ENCODE measurements at places on chromosomes 2 and 18. TPM values are rescaled to one million over a fixed set of nuclear protein-coding genes. Genes with fewer than 3 reads are reported as not detected.

The CCDC102B gene
- 1.6 TPM for total RNA-seq

The BOK gene
- 19.5 TPM for total RNA-seq

The TUBB6 gene
- 468 TPM for total RNA-seq

The RAB12 gene
- total RNA-seq: 61.3 TPM

The DLGAP1 gene
- 0.26 TPM for total RNA-seq

The CAPN10 gene
- 13.4 TPM for total RNA-seq

The CFLAR gene
- 100 TPM for total RNA-seq

The KIAA1328 gene
- 5.4 TPM for total RNA-seq

The RGPD3 gene
- total RNA-seq: 0.26 TPM

The CAPN14 gene
- 35.1 TPM for total RNA-seq

The FAM237A gene
- total RNA-seq: not detected

The CD8B2 gene
- not detected for total RNA-seq

The VAMP8 gene
- total RNA-seq: 41.3 TPM

The EFHD1 gene
- total RNA-seq: not detected

The AKAIN1 gene
- total RNA-seq: not detected

The IL36RN gene
- 1.9 TPM for total RNA-seq

The RAB6C gene
- total RNA-seq: not detected

The CREG2 gene
- 0.26 TPM for total RNA-seq

The SERPINB4 gene
- total RNA-seq: 15.7 TPM

The MC2R gene
- not detected for total RNA-seq

The CRYGC gene
- not detected for total RNA-seq

The RND3 gene
- total RNA-seq: 217 TPM

The COPS7B gene
- 12.6 TPM for total RNA-seq

The DTNA gene
- 1.9 TPM for total RNA-seq
